H4 (cell line): ENCODE measurements at places on chromosomes 11 and 22. TPM values are rescaled to one million over a fixed set of nuclear protein-coding genes. Genes with fewer than 3 reads are reported as not detected.

The SCGB2A2 gene
- total RNA-seq, result not detected in 2 replicates

The OR4D5 gene
- not detected in 2 replicates for total RNA-seq

The SYT8 gene
- total RNA-seq, result not detected in 2 replicates

- DNase-seq, result no peak
These were observed 14.2 kb downstream of the SLC22A12 start for GRCh38 chr11:64605244-64605560.

GRCh38 chr11:123258877-123259276 is 63.8 kb upstream of the CLMP start:
- DNase-seq, result no peak

- DNase-seq, result no peak
These were observed 4.4 kb downstream of the RBX1 start for GRCh38 chr22:40955571-40955970.

DNA sequence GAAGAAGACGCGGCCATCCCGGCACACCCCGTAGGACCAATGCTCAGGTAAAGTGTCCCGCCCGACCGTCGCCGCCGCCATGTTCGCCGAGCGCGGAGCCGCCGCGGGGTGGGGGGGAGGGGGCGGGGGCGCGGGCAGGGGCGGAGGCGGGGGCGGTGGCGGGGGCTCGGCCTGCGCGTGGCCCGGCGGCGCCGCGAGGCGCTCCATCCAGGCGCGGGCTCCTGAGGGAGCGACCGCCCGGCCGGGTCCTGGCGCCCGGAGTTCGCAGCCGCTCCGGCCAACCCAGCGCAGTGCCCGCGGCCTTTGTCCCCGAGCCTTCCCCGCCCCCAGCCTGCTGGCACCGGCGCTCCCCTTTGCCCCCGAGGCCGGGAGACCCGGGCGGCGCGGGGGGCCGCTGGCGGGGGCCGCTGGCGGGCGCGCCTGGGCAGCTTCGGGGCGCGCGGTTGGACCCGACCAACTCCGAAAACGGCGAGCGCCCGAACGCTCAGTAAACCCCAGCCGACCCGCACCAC is at the start of gene PLEKHA7:
Gene PLEKHA7, minus strand, starts transcription at position 94 of the 512 bp plus-strand sequence. Its CDS starts 13 bp downstream, at position 81.
- no peak for DNase-seq

DNA sequence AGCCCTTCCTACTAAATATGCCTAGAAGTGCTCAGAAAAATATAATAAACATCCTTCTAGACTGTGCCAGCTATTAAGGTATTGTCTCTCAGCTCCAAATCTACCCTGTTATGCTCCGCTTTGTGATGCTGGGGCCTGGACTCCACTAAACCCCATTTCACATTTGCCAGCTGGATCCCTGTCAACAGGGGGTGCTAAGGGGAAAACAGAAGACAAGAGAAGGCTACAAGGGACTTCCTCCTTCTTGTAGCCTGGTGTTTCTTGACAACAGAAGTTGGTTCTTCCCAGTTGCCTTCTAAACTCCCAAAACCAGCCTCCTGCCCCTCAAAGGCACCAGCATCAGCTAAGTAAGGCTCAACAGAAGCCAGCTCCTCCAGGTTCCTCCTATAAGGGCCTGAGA is 5.2 kb downstream of the NUMA1 start:
- DNase-seq, result no peak
